Breast epithelium (tissue), 4 donors: ENCODE measurements at places on chromosomes 16 and 17. TPM values are rescaled to one million over a fixed set of nuclear protein-coding genes. Genes with fewer than 3 reads are reported as not detected.

DNA sequence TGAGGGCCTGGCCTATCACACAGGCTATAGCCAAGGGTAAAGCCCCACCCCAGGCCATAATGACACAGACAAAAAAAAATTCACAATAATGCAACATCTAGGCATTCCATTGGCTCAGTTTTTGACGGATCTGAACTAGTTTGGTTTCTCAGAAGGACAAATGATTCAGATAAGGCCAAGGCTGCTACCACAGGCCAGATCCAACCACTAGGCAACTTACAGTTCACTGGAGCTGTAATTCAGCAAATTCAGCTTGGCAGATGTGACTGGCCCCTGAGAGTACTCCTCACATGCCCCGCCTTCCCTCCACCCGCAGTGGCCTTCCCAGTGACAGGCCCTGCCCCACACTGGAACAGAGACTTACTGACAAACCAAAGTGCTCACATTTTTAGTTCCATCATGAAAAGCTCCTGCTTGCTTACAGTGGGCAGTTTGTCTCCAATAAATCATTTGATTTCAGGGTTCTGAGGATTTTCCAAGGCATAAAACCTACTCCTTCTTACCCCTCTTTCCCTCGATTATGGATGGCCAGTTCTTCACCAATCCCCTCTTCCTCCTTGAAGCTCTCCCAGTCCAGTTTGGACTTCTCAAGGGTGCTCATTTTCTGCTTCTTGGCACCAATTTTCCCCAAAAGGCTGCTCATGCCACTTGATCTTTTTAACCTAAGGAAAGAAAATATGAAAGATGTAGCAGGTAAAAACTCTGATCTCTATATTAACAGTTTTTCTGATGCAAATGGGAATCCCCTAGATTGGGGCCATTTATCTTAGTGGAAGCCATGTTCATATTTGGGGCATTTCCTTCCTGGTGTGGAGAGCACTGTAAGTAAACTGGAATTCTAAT is 53.3 kb upstream of the BCAR1 start:
- no peak for DNase-seq
- H3K4me3 ChIP-seq, result peak overlapping the region; percentile 26
- no peaks in the 10 kb centered on the region for H3K36me3 ChIP-seq

The PTRH2 gene
- 26.5 TPM for total RNA-seq

The WNT3 gene
- 1.6 TPM for total RNA-seq

- H3K36me3 ChIP-seq, result no peaks in the 10 kb centered on the region
- DNase-seq, result peak; percentile 83
- peak overlapping the region; percentile 87 for H3K27ac ChIP-seq
Observed at GRCh38 chr17:83195330-83196023, 116.1 kb downstream of the METRNL start.

DNA sequence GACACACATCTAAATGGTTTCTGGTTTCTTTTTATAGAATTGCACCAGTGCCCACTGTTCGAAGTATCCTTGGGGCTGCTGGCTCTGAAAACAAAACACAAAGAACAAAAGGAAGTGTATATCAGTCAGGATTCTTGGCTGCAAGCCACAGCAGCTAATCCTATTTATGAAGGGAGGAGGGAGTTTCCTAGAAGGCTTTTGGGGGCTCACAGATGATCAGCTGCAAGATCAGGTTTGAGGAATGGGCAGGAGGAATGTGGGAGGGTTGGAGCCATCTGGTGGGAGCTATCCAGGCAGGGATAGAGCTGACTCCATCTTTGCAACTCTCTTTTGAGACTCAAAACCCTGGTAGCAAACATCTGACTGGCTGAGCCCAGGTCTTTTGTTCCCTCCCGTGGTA is 118.3 kb upstream of the EEF2KMT start:
- H3K4me3 ChIP-seq, result no peak overlapping the region
- DNase-seq, result no peak
- H3K27me3 ChIP-seq, result no peaks in the 10 kb centered on the region
- H3K27ac ChIP-seq, result no peak overlapping the region
- no peaks in the 10 kb centered on the region for H3K36me3 ChIP-seq

The MFAP4 gene
- total RNA-seq, result 186 TPM

DNA sequence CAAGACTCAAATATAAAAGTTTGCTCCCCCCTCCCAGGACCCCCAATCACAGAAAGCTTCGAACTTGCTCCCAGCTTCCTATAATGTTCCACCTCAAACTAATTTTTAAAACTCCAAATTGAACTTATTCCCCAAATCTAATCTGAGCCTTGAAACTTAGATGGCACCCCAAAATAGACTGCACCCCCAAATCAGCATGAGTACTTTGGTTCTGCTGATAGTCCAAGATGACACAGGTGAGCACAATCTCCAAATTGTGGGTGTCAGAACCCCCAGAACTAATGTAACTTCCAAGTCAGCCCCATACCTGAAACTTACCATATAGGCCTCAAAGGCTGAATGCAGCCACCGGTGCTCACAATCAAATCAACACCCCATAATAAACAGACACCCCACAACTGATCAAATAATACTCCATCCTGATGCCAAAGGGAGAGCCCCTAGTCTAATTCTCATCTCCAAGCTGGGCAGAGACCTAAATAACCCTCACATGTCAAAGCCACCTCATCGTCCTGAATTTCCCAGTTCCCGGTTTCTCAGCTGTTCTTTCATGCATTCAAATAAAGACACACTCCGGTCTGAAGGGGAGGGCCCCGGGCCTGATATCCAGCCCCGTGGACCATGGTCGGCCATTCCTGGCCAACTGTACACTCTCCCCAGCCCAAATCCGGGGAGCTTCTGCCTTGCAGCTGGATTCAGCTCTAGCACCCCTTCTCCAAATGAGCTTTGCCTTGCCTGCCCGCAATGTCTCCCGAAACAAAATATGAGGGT is 1.8 kb upstream of the BCL6B start:
- H3K27ac ChIP-seq, result peak overlapping the region; percentile 91
- H3K4me1 ChIP-seq, result peaks cover 10% of the 10 kb centered on the region
- no peaks in the 10 kb centered on the region for H3K27me3 ChIP-seq
- no peak overlapping the region for H3K4me3 ChIP-seq

- no peak overlapping the region for H3K27ac ChIP-seq
- H3K27me3 ChIP-seq, result no peaks in the 10 kb centered on the region
- H3K36me3 ChIP-seq, result peaks cover 4% of the 10 kb centered on the region
Observed at GRCh38 chr16:84044118-84044488, 1.5 kb upstream of the SLC38A8 start.

The CCL14 gene
- 12.4 TPM for total RNA-seq

- H3K4me1 ChIP-seq, result no peaks in the 10 kb centered on the region
- peak overlapping the region; percentile 92 for H3K27ac ChIP-seq
- no peaks in the 10 kb centered on the region for H3K36me3 ChIP-seq
Observed at GRCh38 chr17:41522301-41523224, 3.9 kb upstream of the KRT15 start.

- no peaks in the 10 kb centered on the region for H3K36me3 ChIP-seq
- H3K27ac ChIP-seq, result no peak overlapping the region
- H3K4me1 ChIP-seq, result no peaks in the 10 kb centered on the region
- H3K4me3 ChIP-seq, result no peak overlapping the region
- DNase-seq, result no peak
Observed at GRCh38 chr16:5432166-5432565, 334.6 kb upstream of the EEF2KMT start.
